NCI-H1436 treated with DMSO at 0.1 percent for 48 hours (cell line): ENCODE measurements at places on chromosomes 11 and 22.

DNA sequence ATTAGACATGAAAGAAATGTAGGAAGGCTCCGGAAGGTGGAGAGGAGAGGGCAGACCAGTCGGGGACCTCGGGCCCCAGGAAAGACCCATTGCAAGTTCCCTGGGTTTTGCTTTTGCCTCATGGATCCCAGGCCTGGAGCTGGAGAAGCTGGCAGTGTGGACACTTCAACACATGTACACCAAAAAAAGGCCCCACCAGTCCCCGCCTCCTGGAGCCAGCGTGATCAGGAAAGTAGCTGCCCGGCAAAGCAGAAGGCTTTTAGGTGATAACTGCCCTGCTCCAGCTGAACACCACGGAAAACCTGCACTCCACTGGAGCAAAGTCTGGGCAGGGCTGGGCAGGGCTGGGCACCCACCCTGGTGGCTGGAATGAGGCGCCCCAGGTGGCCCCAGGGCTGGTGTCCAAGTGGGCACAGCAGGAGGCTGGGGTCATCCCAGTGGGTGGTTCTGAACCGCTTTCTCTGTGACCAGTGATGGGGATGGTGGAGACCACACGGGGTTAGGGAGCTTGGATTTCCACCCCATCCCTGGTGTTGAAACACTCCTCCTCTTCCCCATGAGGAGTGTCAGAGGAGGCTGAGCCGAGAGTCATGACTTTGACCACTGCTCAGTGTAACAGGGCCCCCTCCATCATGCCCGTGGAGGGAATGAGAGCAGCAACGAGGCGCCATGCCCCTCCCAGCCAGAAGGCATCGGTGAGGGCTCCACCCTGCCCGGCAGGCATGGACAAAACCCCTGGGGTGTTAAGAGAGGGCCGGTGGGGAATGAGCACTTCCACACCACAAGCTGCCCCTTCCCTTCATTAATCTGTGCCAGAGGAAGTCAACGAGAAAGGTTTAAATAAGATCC is 16.9 kb upstream of the MUC5AC start:
- DNase-seq, result no peak

DNA sequence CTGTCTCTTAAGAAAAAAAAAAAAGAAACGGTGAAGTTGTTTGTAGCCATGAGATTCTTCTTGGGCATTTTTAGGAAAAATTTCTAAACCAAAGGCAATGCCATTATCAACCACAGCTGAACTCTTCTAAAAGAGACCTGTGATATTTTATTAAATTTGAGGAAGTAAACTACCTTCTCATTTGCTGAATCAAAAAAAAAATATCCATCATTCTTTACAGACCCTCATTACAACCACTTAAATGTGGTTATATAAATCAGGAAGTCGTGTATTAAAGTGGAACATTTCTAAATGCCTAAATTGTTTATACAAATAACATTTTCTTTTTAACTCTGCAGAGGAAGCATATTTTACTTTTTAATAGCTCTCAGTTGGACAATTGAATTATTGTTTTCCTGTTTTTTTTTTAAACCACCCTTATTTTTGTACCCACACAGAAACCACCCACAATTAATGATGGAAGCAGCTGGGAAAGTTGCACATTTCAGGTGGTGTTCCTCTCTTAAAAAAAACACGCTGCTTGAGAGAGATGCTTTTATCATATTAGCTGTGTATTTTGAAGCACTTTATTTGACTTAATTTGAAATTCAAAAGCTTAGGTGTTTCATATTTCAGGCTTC is 91.2 kb downstream of the ARHGAP42 start:
- DNase-seq, result no peak

DNA sequence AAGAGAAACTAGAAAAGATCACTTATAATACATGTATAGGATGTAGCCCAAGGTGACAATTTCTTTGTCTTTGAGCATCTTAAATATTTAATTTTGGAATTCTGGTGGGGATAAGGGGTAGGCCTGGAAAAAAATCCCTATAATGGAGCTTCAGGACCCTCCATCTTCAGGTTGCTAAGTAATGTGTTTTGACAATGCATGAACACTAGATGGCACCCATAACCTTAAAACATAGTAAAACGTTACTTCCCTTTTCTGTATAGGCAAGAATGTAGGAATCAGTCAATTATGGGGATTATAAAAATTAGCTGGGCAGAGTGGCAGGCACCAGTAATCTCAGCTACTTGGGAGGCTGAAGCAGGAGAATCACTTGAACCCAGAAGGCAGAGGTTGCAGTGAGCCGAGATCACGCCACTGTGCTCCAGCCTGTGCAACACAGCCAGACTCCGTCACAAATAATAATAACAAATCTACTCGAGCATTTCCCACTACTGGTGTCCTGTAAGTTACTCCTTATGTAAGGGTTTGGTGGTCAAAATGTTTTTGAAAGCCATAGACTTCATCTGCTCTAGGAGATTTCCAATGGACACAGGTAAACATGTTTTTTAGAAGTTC is 541.9 kb upstream of the CCDC90B start:
- DNase-seq, result no peak

DNA sequence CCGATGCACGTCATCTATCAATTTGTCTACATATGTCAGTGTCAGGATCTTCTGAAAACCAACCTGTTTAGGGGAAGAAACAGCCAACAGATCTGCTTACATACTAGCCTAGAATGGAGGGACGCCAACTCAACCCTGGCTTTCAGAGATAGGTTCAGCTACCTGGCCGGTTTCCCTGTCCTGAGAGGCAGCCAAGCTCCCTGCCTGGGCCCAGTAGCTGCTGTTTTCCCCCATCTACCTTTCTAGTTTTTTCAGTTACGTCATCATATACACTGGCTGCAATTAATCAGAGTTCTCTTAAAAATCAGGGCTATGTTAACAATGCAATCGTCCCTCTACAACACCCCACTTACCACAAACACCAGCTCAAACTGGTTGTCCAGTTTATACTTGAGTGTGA is 1.0 kb downstream of the SRPRA start:
- DNase-seq, result no peak

DNA sequence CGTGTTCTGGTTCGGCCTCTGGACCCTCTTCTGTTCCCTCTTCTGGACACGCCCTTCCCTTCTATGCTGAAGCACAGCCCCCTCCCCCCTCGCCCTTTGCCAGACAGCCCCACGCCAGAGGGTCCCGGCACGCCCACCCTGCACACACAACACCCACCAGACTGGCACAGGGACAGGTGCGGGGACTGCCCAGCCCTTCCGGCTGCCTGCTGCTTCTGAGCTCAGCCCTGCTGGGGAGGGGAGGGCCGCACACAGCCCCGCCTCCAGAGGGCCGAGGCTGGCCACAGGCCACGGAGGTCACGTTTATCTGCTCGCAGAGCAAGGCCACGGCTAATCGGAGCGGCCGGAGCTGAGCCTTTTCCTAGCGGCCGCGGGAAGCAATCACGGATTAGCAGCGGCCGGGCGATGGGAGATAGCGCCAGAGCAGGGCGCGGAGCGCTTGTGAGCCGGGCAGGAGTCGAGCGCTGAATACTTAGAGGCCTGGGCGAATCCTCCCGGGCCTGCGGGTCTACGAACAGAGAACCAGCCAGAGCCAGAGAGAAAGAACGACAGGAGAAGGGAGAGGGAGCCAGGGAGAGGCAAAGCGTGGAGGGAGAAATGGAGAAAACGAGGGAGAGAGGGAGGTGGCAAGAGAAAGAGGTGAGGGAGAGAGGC is 21.5 kb downstream of the OTUB1 start:
- no peak for DNase-seq

- no peak for DNase-seq
Measured at GRCh38 chr11:32888805-32889204, 3.8 kb upstream of the QSER1 start.

DNA sequence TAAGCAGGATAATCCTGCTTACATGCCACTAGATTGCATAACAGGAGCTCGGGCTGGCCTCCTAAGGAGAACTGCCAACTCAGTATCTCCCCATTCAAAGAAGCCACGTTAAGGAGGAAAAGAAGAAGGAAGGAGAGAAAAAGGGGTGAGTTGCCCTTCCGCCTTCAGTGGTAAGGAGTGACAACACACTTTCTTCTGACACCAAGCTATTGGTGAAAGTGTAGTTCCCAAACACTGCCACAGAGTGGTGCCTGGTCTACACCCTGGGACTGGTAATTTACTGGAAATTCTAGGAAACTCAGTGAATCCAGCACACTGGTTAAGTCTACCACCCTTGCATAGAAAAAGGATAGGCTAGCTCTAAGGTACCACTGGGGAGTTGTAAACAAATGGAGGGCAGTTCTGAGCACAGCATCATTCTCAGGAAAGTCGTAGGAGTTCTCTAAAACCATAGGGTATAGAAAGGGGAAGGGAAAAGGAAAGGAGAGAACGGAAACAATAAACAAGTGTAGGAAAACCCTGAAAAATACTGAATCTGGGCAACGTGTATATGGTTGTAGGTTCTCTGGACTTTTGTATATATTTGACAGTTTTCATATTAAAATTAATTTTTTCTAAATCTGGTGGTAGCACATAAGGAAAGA is 58.2 kb downstream of the RRAS2 start:
- no peak for DNase-seq

DNA sequence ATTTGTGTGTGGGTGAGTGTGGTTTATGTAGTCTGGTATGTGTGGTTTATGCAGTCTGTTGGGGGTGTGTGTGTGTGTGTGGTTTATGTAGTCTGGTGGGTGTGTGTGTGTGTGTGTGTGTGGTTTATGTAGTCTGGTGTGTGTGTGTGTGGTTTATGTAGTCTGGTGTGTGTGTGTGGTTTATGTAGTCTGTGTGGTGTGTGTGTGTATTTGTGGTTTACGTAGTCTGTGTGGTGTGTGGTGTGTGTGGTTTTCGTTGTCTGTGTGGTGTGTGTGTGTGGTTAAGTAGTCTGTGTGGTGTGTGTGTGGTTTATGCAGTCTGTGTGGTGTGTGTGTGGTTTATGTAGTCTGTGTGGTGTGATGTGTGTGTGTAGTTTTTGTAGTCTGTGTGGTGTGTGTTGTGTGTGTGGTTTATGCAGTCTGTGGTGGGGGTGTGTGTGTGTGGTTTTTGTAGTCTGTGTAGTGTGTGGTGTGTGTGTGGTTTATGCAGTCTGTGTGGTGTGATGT is 26.2 kb upstream of the PARVG start:
- no peak for DNase-seq

DNA sequence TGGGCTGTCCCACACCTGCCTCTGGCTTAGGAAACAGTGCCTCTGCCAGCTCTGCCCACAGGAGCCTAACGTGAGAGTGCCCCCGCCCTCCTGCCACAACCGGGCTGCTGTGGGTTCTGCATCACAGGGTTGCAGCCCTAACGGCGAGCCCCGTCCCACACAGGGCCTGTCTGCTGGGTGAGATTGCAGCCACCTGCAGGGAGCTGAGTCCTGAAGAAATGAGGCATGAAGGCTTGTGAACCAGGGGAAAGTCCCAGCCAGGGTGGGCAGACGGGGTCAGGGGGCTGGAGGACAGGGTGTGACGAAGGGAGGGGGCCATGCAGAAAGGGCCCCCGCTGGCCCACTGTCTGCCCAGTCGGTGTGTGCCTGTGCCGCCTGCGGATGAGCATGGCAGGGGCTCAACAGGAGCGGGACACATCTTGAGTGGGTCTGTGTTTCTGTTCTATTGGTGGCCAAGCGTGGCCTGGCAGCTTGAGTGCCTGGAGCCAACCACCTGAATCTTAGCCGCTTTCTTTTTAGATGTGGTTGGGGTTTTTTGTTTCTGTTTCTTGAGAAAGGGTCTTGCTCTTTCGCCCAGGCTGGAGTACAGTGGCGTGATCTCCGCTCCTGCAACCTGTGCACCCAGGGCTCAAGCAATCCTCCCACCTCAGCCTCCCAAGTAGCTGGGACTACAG is 38.9 kb downstream of the CTTN start:
- no peak for DNase-seq

- DNase-seq, result no peak
Measured at GRCh38 chr22:27918341-27919221, 475 bp downstream of the PITPNB start.

DNA sequence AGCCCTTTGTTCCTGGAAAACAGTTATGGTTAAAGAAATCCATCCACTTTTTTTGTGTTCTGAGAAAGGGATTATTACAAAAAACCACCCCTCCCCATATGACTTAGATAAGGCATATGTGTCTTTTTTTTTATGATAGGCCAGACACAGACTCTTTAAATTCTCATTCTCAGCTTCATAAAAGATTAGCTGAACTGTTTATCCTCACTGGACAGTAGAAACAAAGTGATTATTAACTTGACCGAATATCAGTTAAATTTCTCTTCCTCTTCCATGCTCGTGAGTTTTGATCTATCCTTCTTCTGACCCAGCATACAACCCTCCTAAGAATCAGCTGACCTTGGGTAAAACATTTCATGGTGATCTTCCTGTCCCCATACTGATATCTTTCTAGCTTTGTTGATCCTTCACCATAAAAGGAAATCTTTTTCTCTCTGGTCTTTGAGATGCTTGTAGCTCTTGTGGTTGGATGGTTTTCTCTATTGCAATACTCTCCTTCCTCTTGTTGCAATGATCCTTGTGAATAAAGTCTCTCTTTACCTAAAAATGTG is 26.2 kb downstream of the OR2AG2 start:
- no peak for DNase-seq

GRCh38 chr11:126645186-126645585 is 289.7 kb downstream of the ST3GAL4 start:
- DNase-seq, result no peak

GRCh38 chr11:87878373-87878825 is 296.8 kb downstream of the RAB38 start:
- no peak for DNase-seq

DNA sequence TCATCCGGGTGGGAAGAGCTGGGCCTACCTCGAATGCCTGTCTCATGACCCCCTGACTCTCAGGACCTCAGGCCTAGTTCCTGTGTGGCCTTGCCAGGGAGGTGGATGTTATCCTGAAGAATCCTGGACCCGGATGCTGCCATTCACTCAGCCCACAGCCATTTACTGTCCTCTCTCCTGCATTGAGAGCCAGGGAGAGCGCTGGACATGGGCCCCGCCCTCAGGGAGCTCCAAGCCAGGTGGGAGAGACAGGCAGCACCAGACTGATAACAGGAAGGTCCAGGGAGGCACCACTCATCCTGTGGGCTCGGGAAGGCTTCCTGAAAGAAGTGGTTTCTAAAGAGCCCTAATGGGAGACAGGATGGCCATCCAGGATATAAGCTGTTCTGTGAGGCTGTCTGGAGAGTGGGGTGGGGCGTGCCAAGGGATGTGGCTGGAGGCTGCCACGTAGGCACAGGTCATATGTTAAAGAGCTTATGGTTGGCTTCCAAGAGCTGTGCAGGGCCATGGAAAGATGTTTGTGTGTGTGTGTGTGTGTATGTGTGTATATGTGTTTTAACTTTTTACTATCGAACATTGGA is 8.6 kb downstream of the SERPINH1 start:
- no peak for DNase-seq

GRCh38 chr11:117202386-117203068 is 3.4 kb downstream of the TAGLN start:
- no peak for DNase-seq

DNA sequence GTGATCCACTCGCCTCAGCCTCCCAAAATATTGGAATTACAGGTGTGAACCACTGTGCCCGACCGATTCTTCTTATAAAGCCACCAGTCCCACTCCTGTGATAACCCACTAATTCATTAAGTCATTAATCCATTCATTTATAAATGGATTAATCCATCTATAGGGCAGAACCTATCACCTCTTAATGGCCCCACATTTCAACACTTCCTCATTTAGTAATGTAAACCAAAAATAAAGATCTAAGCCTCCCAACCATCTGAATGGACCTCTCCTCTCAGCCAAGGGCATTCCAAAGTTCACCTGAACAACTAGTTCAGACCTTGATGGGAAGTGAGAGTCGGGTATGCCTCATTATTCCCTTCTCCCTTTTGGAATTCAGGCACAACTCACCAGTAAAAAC is 9.9 kb upstream of the MRPL11 start:
- DNase-seq, result no peak
